ENCODE measurements at places on chromosomes 6 and 20.

DNA sequence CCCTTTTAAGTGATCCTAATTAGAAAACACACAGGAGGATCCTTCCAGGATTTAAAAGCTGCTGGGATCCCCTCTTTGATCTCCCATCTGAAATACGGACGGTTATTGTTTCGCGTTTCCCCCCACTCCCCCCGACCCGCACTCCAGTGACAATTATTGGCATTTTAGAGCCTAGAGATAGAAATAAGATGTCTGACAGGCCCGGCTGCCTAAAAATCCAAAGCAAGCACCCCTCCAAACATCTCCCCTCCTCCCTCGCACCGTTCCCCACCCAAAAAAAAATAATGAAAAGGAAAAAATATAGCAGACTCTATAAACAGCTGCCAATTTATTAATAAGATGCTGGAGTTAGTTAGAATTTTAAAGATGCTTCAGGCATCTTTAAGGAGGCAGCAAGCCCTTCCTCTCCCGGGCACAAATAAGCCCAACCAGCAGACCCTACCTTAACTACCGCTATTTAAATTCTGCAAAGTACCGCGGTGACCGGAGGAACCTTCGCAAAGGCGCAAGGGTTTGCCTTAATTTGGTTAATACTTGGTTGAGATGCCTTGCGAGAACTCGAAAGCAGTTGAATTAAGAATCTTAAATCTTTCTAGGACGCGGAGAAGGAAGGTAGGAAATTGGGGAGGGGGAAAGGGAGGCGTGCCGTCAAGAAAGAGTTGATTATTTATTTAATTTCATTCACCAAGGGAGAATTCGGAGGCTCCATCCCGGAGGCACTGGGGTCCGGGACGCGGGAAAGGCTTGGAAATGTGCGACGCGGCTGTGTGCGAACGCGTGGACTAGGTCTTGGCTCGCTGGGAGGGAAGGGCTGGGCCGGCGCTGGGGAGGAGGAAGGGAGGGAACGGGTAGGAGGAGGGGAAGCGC lies 1.5 kb upstream of the ISM1 start:
- DNase-seq = no peak

DNA sequence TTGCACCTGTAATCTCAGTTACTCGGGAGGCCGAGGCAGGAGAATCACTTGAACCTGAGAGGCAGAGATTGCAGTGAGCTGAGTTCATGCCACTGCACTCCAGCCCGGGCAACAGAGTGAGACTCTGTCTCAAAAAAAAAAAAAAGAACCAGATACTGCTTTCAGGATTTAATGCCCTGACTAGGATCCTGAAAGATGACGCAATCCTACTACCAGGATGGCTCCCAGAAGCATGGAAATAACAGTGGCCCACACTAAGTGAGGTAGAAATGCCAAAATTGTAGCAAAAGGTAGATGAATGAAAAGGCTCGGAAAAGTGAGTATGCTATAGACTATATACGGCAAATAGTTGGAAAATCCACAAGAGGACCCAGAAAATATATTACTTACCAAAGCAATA lies 23.8 kb upstream of the KHDC1 start:
- DNase-seq = no peak

GRCh38 chr20:12575352-12576095 lies 433.2 kb upstream of the SPTLC3 start:
- DNase-seq = peak; percentile 55

- DNase-seq = peak; percentile 73
These were observed 46.2 kb downstream of the SLC22A23 start for GRCh38 chr6:3410385-3411360.

DNA sequence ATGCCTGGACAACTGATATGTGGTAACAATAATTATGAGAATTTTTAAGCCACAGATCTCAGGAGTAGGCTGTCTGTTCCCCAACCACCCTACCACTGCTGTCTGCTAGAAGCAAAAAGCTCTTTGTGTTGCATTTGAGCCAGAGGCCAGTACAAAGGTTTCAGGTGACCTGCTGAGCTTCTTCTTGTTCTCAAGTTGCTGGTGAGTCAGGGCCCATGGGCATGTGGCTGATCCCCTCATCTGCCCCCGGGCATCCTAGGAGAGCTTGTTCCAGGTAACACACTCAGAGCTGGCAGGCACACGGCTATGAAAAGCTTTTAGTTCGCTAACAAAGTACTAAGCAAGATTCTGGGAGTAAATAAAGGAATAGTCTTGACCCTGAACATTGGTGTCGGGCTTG lies 285.3 kb downstream of the CDC5L start:
- DNase-seq = no peak

- no peak for DNase-seq
These were observed 60.6 kb upstream of the RREB1 start for GRCh38 chr6:7047128-7047527.

DNA sequence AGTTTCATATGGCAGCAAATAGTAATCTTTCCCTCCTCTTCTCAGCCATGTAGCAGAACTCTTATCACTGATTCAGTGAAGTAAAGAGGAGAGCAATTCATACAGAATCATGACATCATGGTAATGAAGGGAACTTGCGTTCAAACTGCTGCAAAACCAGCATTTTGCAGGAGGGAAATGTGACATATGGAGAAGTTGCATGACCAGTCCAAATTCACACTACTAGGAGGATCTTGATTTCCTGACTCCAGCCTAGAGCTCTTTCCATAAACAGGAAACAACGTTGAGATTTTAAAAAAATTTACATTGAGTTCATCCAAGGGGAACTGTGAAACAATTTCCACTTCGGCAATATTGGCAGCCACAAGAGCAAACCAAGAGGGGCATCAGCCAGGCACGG lies 63.8 kb downstream of the MBOAT1 start:
- no peak for DNase-seq

DNA sequence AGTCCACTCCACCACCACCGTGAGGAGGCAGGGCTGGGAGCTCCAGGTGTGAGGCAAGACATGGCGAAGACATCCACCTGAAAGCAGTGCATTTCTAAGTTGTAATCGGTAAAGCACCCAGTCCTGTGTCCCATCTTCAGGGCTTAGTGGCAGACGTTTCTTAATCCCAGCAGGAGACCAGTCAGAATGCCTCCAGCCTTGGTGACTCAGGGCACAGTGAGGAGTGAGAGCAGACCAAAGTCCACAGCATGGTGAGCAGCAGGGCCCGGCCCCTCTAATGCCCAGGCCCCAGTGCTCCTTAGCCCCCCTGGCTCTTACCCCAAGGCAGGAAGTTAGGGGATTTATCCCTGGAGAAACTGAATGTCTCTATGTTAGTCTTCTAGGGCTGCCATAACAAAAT lies 183.9 kb downstream of the SYNDIG1 start:
- no peak for DNase-seq

GRCh38 chr6:21710908-21711627 lies 117.5 kb downstream of the SOX4 start:
- no peak for DNase-seq

- DNase-seq = no peak
These were observed 193.7 kb downstream of the GJA10 start for GRCh38 chr6:90088009-90088408.

GRCh38 chr6:156698239-156699016 lies 78.8 kb upstream of the ARID1B start:
- no peak for DNase-seq

GRCh38 chr6:157879873-157880254 lies 56.8 kb downstream of the SNX9 start:
- DNase-seq = peak; percentile 87

DNA sequence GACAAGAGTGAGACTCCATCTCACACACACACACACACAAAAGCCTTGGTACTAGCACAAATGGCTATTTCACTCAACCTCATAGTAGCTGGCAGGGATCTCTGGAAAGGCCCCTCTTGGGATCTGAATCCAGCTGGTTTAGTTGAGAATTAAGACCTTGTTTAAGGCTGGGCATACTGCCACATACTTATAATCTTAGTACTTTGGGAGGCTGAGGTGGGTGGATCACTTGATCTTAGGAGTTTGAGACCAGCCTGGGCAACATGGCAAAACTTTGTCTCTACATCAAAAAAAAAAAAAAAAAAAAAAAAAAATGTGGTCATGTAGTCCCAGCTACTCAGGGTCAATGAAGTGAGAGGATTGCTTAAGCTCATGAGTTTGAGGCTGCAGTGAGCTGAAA lies 628.3 kb downstream of the MMUT start:
- no peak for DNase-seq

GRCh38 chr20:37471741-37472235 lies 49.3 kb upstream of the NNAT start:
- peak; percentile 17 for DNase-seq

GRCh38 chr20:56518721-56519398 lies 5.7 kb upstream of the FAM209A start:
- DNase-seq = no peak

DNA sequence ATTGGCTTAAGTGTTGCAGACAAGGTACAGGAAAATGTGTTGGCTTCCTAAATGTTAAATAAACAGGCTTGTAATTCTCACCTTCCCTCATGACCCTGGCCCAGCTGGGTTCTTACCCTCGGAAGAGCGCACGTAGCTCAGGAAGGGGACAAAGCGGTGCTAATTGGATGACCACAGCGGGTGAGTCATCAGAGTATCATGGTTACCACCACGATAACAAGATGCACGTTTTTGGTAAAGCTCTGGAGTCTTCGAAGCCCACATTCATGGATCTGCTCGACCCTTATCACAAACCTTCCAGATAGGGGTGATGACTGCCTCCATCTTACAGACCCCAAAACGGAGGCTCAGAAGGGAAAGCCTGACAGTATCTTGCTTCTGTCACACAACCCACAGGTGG lies 32.8 kb downstream of the APCDD1L start:
- no peak for DNase-seq

GRCh38 chr6:109336221-109336961 lies 45.9 kb downstream of the CD164 start:
- DNase-seq = no peak

GRCh38 chr6:34070315-34071135 lies 75.4 kb downstream of the GRM4 start:
- DNase-seq = no peak

DNA sequence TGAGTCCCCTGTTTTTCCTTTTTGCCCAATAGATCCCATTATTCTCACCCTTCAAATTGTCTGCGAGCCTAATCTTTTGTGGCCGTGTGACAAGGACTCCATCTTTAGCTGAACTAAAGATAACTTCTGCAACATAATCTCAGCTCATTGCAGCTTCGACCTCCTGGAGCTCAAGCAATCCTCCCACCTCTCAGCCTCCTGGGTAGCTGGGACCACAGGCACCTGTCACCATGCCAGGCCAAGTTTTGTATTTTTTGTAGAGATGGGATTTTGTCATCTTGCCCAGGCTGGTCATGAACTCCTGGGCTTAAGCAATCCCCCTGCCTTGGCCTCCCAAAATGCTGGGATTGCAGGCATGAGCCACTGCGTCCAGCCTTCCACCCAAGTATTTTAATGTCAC lies 161.0 kb downstream of the GJA1 start:
- DNase-seq = no peak

GRCh38 chr6:161476711-161477110 lies 202.8 kb upstream of the AGPAT4 start:
- DNase-seq = no peak

- no peak for DNase-seq
These were observed 13.4 kb downstream of the ZNF335 start for GRCh38 chr20:45958593-45958992.

- DNase-seq = no peak
These were observed at the start of gene MATN4 for GRCh38 chr20:45308117-45308778. Gene MATN4, minus strand, starts transcription at chr20:45308299. Its CDS starts 2,717 bp downstream, at chr20:45305582.

GRCh38 chr6:60991427-60992028 lies 1294.5 kb downstream of the KHDRBS2 start:
- DNase-seq = no peak

DNA sequence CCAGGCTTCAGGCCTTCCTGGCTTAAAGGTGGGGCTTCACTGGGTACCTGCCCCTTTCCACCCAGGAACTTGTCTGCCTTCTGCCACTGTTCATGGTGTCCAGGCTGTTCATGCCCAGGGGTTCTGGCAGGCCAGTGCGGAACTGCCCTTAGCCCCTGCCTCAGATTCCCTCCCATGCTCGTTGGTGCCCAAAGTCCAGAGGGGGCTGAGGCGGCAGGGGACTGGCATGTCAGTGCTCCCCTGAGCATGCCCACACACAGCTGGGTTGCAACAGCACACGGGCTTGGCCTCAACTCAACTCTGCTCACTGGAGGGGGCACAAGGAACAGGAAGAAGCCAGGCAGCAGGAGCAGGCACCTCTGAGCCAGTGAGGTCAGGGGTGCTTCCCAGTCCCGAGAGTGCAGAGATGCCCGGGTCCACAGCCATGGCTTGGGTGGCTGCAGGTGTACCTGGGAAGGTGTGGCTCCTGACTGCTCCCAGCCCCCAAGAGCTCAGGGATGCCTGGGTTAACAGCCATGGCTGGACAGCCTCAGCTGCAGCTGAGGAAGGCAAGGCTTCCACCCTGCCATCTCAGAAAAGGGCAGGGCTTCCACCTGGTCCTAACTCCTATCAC lies 845.9 kb downstream of the EYS start:
- no peak for DNase-seq

- no peak for DNase-seq
These were observed 139.0 kb downstream of the MAP3K4 start for GRCh38 chr6:161130541-161130940.

GRCh38 chr6:150857062-150857944 lies 8.2 kb upstream of the MTHFD1L start:
- no peak for DNase-seq

DNA sequence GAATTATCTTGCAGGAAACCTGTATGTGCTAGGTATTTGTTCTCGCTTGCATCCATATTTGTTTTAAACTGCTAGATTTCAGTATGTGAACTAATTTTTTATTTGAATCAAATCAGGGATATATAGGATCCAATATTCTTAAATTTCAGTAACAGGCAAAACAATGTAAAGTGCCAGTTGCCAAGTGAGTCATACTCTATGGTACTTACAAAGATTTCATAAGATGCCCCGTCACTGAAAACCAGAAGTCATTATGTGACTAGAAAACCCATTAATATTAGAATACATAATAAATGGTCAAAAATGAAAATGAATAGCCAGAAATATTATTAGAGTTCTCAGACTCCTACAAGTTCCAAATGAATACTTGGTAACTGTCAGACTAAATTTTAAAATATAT lies 481.2 kb downstream of the TFAP2A start:
- no peak for DNase-seq

GRCh38 chr6:56795466-56796195 lies 152.9 kb upstream of the DST start:
- DNase-seq = no peak

GRCh38 chr6:107594736-107595135 lies 104.8 kb downstream of the SOBP start:
- DNase-seq = no peak

DNA sequence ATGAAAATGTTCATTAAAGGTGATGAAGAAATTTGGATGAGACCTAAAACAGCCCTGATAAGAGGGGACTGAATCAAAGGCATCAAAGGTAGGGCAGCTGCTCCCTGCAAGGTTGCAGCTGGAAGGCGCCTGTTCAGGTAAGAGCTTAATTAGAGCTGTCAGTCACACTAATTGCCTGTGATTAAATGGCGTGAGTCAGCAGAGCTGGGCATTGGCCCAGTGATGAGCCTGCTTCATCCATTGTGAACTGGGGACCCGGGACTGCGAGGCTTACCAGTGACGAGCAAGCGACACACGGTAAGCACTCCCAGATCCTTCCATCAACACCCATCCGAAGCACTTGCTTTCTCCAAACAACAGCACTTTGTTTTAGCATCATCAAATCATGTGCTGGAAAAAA lies 621.5 kb upstream of the CDH4 start:
- DNase-seq = no peak

GRCh38 chr6:90039911-90040310 lies 145.6 kb downstream of the GJA10 start:
- no peak for DNase-seq
